Activated CD8-positive, alpha-beta memory T cell treated with anti-CD3 and anti-CD28 coated beads, Interleukin-2, amount 50 U/mL, for 4 hours (primary cell): ENCODE measurements at places on chromosomes 7 and 10.

DNA sequence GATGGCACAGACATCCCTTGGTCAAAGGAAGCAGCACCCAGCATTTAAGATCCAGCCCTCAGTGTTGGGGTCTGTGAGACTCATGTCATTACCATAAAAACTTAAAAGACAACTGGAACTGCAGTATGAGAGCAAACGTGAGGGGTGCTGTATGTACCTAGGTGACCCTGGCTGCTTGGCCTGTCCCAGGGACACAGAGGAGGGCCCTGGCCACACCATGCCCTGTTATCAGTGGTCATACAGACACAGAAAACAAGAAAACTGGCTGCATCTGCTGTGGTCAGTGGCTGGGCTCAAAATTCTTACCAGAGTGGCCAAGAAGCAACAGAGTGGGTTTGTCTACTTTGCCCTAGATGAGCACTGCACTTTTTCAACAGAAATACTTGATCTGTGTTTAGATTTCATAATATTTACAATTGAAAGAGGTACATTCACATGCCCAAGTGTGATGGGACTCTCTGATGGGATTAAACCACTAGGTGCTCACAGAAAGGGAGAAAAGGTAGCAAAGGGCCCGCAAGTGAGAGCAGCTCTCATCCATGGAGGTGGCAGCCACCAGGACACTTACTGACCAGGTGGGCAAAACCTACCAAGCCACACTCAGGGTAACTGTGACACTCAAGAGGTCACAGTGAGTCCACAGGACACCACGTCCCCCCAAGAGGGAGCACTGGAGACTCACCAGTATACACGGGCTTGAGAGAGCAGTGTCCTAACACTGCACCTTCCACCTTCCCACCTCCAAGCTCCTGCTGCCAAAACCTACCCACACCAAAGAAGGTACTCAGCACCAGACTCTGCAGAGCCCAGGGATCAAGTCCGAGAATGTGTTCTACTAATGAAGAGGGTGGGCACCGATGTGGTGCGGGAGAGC lies 68.1 kb upstream of the CAMK2B start:
- DNase-seq: no peak

GRCh38 chr10:75660823-75661222 lies 229.4 kb downstream of the LRMDA start:
- no peak for DNase-seq

GRCh38 chr7:43530553-43531410 lies 52.1 kb upstream of the STK17A start:
- DNase-seq: no peak

GRCh38 chr10:113511419-113511818 lies 41.4 kb upstream of the HABP2 start:
- DNase-seq: no peak

DNA sequence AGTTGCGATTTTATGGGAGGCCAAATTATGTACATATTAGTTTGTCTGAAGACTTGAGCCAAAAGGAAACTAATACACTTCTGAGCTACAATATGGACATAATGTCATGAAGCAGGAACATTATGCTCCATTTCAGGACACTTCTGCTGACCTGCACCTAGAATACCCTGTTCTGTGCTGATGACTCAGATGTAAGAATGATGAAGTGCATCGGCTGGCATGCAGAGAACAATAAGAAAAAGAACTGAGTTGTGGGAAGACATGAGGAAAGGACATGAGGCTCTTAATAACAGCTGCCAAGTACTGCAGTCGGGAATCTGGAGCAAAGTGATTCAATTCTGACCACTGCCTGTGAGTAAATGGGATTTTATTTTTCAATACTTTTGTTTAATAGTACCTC lies 192.9 kb upstream of the VSTM2A start:
- no peak for DNase-seq

GRCh38 chr7:79009647-79010046 lies 443.8 kb downstream of the MAGI2 start:
- no peak for DNase-seq

GRCh38 chr10:114970515-114970914 lies 32.5 kb downstream of the TRUB1 start:
- DNase-seq: no peak

- DNase-seq: no peak
Measured at GRCh38 chr10:60441515-60441914, 51.8 kb upstream of the ANK3 start.

- DNase-seq: no peak
Measured at GRCh38 chr7:155811895-155812761, at the start of gene SHH. Gene SHH, minus strand, starts transcription at chr7:155812463. Its CDS starts 341 bp downstream, at chr7:155812122.

DNA sequence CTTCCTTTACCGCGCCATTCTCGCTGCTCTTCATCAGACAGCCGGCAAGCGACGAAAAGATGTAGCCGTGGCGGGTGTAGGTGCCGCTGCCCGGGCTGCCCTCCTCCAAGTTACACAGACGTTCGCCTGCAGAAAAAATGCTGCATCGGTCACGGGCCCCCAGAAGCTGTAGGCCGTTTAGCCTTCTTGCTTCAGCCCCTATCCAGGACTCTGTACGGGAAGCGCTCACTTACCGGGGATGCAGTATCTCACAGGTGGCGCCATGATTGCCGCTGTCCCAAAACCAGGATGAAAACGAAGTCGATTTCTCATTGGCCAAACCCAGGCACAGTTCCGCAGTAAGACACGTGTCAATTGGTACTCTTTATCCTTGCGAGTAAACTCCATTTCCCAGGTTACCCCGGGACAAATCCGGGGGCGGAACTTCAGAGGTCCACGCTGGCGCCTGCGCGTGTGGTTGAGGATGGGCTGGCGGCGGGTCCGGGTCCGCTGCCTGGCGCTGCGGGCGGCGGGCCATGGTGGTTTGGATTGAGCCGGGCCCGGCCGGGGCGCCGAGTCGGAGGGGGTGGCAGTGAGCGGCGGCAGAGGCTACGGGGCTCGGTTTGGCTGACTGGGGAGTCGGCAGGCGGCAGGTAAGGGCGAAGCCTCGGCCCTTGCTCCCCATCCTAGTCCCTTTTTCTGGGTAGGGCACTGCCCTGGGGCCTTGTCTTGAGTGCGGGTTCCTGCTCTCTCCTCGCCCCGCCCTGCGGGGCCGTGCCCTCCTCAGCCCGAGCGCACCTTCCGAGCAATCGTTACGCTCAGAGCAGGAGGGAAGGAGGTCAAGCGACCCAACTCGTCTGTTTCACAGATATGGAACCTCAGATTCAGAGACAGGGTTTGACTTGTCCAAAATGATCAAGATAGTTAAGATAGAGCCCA lies at the start of the genes EXOSC1 and ZDHHC16:
EXOSC1 (minus strand) TSS at position 285 of the 918 bp plus-strand sequence; CDS start at position 264, 21 bp downstream.
ZDHHC16 (plus strand) TSS at position 454 of the 918 bp plus-strand sequence. CDS start 5,501 bp downstream, outside the sequence.
- DNase-seq: peak; percentile 90

DNA sequence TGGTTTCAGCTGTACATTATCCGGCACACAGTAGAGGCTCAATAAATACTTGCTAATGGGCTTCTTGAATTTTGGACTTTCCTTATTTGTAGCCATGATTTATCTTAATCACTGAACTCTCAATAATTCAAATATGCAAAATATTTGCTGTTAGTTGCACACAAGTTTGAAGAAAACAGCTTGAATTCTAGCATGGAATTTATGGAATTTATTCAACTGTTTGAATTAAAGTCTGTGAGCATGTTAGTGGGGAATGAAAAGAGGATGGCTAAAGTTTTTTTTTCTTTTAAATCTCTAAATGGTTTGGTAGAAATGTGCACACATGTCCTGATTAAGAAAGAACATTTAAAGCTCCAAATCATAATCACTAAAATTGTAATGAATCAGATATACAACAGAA lies 42.5 kb downstream of the SIRT1 start:
- no peak for DNase-seq
